ENCODE measurements at places on chromosomes 12 and 14.

- DNase-seq = no peak
Measured at GRCh38 chr12:119877639-119877948, 474 bp upstream of the CIT start.

DNA sequence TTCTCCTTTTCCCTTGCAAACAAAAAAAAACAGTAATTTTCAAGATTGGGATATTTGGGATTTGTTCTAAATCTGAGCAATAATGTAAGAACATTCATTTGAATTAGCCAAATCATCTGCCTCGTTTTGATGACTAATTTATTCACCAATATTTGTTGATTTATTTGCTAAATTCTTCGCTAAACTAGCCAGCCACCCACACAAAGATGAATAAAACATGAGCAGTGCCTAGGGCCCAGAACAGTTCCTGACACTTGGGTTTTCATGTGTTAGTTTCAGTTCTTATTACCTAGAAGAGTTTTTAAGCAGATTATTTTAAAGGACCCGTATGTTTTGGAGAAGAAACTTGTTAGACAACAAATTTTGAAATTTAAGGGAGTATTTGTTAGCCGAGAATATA lies 1.4 kb downstream of the ETNK1 start:
- no peak for DNase-seq

- DNase-seq = no peak
Measured at GRCh38 chr14:32350020-32350419, 20.9 kb downstream of the AKAP6 start.

DNA sequence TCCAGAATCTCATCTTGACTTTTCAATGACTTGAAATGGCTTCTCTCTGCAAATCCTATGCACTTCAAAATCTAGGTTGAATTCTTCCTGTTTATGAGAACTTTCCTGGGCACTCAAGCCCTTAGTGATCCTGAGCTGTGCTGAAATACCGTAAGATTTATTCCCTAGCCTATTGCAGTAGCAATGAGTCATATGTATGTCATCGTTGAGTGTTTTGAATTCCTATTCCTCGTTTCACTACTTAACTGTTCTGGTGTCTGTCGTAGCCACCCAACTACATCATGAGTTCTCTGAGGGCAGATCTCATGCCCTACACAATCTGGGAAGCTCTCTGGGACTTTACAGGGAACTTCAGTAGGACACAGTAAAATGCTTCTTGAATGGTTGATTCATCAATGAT lies 190.8 kb upstream of the TMEM132C start:
- no peak for DNase-seq

GRCh38 chr12:122951406-122951805 lies 14.9 kb downstream of the ABCB9 start:
- no peak for DNase-seq

- DNase-seq = no peak
Measured at GRCh38 chr12:25130741-25131188, 64.2 kb downstream of the DNAI7 start.

- DNase-seq = no peak
Measured at GRCh38 chr12:14803830-14804160, 325 bp downstream of the C12orf60 start.

DNA sequence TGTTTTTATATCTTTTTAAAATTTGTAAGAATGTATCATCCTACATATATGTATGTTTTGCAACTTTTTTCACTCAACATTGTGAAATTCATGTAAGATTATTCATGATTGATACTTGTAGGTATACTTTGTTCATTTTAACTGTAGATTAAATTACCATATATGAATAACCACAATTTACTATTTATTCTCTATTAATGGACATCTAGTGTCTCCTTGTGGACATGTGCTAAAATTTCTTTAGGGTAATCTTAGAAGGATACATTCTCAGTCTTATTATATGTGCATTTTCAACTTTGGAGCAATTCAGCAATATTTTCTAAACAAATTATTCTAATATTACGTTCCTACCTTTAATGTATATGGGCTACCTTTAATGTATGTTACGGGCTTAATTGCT lies 192.4 kb downstream of the FUT8 start:
- no peak for DNase-seq

DNA sequence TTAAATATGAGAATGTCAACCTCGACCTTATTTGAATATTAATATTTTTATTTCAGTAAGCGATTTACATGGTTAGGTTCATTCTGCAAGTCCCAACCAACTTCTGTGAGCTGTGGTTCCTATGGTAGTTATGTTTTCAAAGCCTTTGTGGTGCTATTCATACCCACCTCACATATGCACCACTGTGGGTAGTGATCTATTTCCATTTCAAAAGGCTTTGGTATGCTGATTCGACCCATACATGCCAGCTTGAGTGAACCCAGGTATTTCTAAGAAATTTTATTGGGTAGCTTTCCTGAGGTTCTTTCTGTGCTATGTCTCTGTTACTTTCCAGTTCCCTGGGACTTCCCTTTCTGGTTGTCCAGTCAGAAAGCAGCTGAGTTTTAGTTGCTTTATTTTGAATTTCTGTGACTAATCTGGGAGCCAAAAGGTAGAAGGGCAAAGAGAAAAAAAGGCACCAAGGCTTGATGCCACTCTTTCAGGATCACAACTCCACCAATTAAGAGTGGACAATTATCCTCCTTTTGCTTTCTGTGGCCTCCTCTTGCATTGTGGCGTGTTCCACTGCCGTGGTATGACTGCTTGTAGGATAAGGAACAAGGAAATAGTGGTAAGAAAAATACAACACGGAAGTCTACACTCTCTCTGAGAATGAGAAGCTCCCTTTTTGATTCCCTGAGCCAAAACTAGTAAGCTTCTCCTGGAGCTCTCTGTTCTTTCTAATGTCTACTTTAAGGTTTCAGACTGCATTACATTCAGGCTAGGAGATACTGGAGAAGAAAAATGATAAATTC lies 729.1 kb downstream of the NOVA1 start:
- no peak for DNase-seq

- DNase-seq = no peak
Measured at GRCh38 chr14:96273629-96274028, 17.6 kb downstream of the BDKRB1 start.

- no peak for DNase-seq
Measured at GRCh38 chr14:96631621-96632362, 129.6 kb downstream of the PAPOLA start.

GRCh38 chr12:29617407-29617803 lies 119.9 kb upstream of the OVCH1 start:
- no peak for DNase-seq

DNA sequence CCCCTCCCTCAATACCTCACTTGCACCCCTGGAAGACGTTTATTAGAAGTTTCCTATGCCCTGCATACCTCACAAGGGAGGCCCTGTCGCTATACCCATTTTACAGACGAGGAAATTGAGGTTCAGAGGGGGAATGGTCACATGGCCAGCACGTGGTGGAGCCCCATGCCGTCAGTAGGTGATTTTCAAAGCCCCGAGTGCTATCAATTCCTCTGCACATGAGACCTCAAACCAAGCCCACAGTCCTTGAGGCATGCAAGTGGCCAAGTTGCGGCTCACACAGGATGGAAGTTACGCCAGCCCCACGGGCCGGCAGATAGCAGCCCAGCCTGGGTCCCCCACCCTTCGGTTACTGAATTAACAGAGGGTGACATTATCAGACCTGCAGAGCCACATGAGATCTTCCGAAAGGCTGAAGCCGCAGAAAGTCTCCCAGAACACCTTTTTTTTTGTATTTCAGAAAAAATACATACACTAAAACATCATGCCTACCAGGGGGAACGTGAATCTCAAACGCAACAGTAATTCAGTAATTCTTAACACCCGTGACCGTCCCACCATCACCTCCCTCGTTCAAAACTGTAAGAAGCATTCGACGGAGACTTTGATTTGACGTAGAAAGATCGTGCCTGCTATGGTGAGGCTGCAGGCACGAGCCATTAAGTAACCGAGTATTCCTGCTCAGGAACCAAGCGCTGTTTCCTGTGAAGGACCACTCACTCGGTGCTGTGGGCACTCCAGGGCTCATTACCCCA lies 129.0 kb downstream of the RFLNA start:
- DNase-seq = no peak

GRCh38 chr14:97413022-97413539 lies 615.9 kb downstream of the VRK1 start:
- no peak for DNase-seq

DNA sequence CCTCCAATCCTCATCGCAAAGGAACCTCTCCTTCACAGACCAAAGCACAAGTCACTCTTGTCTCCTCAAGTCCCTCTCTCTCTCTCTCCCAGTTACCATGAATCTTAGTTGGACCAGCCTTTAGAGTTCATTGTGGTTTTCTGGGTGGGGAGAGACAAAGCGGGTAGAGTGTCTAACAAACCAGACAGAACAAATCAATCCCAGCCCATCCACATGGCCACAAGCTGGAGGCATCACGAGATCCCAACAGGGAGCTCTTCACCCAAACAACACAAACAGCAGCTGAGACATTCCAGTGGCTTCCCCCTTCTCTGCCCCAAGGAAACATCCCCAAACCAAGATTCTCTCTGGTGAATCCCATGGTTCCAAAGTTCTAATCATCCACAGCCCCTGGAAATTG lies 22.4 kb downstream of the ACTN1 start:
- no peak for DNase-seq

GRCh38 chr14:94867946-94868771 lies 98.2 kb upstream of the GSC start:
- DNase-seq = no peak
